CD4-positive, alpha-beta T cell (primary cell): ENCODE measurements at places on chromosomes 7 and 10.
A peak's percentile ranks its signal among the peaks of the same experiment; 100 is the strongest.

GRCh38 chr10:32376771-32377170 is 29.8 kb upstream of the EPC1 start:
- no peak for DNase-seq
- H3K27me3 ChIP-seq = no peaks in the 10 kb centered on the region
- H3K27ac ChIP-seq = peak overlapping the region; percentile 81
- H3K4me1 ChIP-seq = peaks cover 9% of the 10 kb centered on the region
- H3K4me3 ChIP-seq = peak overlapping the region; percentile 79

GRCh38 chr7:461453-462172 is 58.0 kb downstream of the PDGFA start:
- no peaks in the 10 kb centered on the region for H3K36me3 ChIP-seq
- no peak overlapping the region for H3K4me3 ChIP-seq
- H3K4me1 ChIP-seq = no peaks in the 10 kb centered on the region
- no peak overlapping the region for H3K27ac ChIP-seq
- no peak for DNase-seq
- no peaks in the 10 kb centered on the region for H3K27me3 ChIP-seq

GRCh38 chr10:28246023-28246422 is 56.8 kb downstream of the MPP7 start:
- H3K27me3 ChIP-seq = no peaks in the 10 kb centered on the region
- H3K4me1 ChIP-seq = peaks cover 3% of the 10 kb centered on the region
- no peak overlapping the region for H3K27ac ChIP-seq

GRCh38 chr10:112559349-112559748 is 112.3 kb downstream of the VTI1A start:
- DNase-seq = no peak
- H3K27me3 ChIP-seq = no peaks in the 10 kb centered on the region
- no peaks in the 10 kb centered on the region for H3K4me1 ChIP-seq
- no peak overlapping the region for H3K4me3 ChIP-seq
- no peaks in the 10 kb centered on the region for H3K36me3 ChIP-seq

GRCh38 chr7:131555552-131556052 is 826 bp downstream of the PODXL start:
- no peak for DNase-seq
- H3K4me3 ChIP-seq = peak overlapping the region; percentile 46
- no peaks in the 10 kb centered on the region for H3K36me3 ChIP-seq
- H3K4me1 ChIP-seq = peaks cover 27% of the 10 kb centered on the region

- peaks cover 13% of the 10 kb centered on the region for H3K4me1 ChIP-seq
- no peaks in the 10 kb centered on the region for H3K36me3 ChIP-seq
- no peak overlapping the region for H3K27ac ChIP-seq
- no peaks in the 10 kb centered on the region for H3K27me3 ChIP-seq
- no peak overlapping the region for H3K4me3 ChIP-seq
These were observed 2.1 kb upstream of the ADD3 start for GRCh38 chr10:110005719-110006118.

GRCh38 chr7:90430614-90431460 is 27.6 kb downstream of the CLDN12 start:
- H3K27ac ChIP-seq = no peak overlapping the region
- H3K4me3 ChIP-seq = no peak overlapping the region
- H3K36me3 ChIP-seq = no peaks in the 10 kb centered on the region
- no peaks in the 10 kb centered on the region for H3K4me1 ChIP-seq

- no peaks in the 10 kb centered on the region for H3K36me3 ChIP-seq
- no peaks in the 10 kb centered on the region for H3K4me1 ChIP-seq
- H3K27me3 ChIP-seq = peaks cover 7% of the 10 kb centered on the region
- H3K27ac ChIP-seq = no peak overlapping the region
- no peak overlapping the region for H3K4me3 ChIP-seq
- no peak for DNase-seq
These were observed 120.5 kb upstream of the IMMP2L start for GRCh38 chr7:111682588-111683340.

DNA sequence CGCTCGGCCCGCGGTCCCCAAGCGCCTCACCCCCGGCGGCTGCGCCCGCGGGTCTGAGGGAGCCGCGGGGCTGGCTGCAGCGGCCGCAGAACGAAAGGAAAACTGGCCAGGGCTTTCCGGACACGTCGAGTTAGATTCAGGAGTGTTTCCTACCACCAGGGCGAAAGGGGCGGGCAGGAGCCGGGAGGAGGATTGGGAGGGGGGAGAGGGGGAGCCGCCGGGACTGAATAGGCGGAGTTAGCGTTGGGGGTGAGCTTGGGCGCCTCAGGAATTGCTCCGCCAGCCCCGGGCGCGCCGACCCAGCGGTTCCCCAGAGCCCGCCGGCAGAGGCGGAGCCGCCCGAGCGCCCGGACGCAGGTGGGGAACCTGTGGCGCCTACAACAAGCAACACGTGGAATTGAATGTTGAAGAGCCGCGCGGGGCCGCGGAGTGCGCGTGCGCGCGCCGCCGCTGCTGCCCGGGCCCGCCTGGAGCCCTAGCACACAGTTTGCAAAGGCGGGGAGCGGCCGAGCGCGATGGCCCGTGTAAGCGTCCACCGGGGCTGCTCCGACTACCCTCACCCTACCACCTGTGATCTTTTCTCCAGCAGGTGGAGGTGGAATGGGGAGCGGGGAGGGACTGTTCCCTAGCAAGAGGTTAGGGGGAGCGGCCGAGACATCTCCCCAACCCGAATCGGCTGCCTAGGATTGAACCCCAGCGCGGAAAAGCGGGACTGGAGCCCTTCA is at the start of gene CADPS2:
Gene CADPS2, minus strand, starts transcription at position 104 of the 725 bp plus-strand sequence. CDS start 123 bp downstream, outside the sequence.
- H3K4me3 ChIP-seq = no peak within 1 kb of the TSS
- DNase-seq = no peak
- H3K36me3 ChIP-seq = no peaks in the 10 kb centered on the region
- no peaks in the 10 kb centered on the region for H3K4me1 ChIP-seq
- no peak within 1 kb of the TSS for H3K27ac ChIP-seq

DNA sequence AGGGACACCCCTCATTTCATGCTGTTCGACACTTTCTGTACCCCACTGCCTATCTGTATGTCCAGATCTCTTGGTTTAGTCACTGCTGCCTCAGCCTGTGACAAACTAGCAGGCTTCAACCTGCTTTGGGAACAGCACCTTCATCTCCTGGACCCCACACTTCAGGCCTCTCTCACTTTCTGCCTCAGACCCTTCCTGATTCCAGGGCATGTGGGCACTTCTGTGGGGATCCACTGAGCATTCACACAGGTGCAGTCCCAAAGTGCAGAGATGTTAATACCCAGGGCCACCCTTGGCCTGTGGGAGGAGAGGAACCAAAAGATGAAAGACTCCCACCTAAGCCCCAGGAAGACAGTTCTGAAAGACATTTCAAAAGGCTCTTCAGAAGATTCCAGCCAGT is 29.4 kb upstream of the C10orf71 start:
- no peak overlapping the region for H3K27ac ChIP-seq
- no peaks in the 10 kb centered on the region for H3K4me1 ChIP-seq
- DNase-seq = no peak

- H3K27ac ChIP-seq = no peak overlapping the region
- DNase-seq = no peak
- peaks cover 6% of the 10 kb centered on the region for H3K4me1 ChIP-seq
- no peaks in the 10 kb centered on the region for H3K36me3 ChIP-seq
- no peak overlapping the region for H3K4me3 ChIP-seq
These were observed 33.8 kb downstream of the PANK1 start for GRCh38 chr10:89611282-89611681.

GRCh38 chr10:12417331-12417730 is 68.0 kb downstream of the CAMK1D start:
- no peak for DNase-seq
- H3K36me3 ChIP-seq = no peaks in the 10 kb centered on the region
- no peaks in the 10 kb centered on the region for H3K27me3 ChIP-seq
- peaks cover 19% of the 10 kb centered on the region for H3K4me1 ChIP-seq

GRCh38 chr10:3500408-3500856 is 284.6 kb downstream of the KLF6 start:
- DNase-seq = no peak
- no peaks in the 10 kb centered on the region for H3K36me3 ChIP-seq
- no peaks in the 10 kb centered on the region for H3K27me3 ChIP-seq
- H3K4me1 ChIP-seq = no peaks in the 10 kb centered on the region
- no peak overlapping the region for H3K4me3 ChIP-seq

DNA sequence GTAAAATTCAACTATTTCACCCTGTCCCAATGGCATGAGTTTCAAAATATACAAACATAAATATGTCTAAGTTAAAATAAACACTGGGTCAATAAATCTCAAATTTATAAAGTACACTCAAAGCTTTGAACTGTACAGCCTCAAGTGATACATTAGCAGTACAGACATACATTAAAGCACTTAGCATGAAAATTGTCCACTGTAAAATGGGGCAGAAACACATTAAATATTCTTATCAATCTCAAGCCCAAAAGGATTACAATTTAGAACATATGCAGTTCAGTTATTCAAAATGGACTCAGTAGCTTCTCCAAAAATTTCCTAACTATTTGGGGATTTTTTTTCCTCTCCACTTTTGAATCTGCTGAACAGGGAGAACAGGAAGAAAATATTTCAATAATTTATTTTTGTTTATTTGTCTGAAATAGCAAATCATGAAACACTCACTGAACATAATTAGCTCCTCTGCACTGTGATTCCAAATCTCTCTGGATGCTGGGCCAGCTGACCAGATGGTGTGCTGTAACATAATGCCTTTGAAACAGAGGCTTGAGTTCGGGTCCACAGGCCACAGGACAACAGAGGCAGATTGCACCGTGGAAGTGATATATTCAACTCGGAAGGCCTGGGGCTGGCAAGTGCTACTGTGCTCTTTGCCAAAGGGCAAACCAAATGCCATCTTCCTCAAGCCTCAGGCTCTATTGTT is 248.9 kb upstream of the LRRN3 start:
- H3K27ac ChIP-seq = no peak overlapping the region
- no peak overlapping the region for H3K4me3 ChIP-seq
- no peak for DNase-seq
- no peaks in the 10 kb centered on the region for H3K36me3 ChIP-seq
- no peaks in the 10 kb centered on the region for H3K27me3 ChIP-seq
- H3K4me1 ChIP-seq = no peaks in the 10 kb centered on the region

DNA sequence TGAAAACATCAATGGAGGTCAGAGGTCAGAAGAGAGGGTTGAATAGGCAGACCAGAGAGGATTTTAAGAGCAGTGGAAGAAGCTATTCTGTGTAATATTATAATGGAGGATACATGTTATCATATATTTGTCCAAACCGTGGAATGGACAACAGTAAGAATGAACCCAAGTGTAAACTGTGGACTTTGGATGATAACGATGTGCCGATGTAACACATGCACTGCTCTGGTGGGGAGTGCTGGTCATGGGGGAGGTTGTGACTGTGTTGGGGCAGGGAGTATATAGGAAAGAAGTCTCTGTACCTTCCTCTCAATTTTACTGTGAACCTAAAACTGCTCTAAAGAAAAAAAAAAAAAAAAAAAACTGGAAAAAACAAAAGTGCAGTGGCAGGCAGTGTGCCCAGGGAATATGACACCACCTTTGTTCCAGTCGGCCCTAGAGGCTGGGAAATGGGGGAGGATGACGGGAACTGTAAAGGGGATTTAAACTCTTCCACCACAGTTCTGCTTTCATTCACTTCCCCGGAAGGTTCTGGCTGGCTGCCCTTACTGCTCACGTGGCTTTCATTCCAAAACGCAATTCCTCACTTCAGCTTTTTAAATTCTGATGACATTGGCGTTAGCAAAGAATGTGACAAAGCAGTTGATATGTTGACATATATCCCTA is 113.7 kb upstream of the ANKRD1 start:
- peaks cover 19% of the 10 kb centered on the region for H3K4me1 ChIP-seq
- peak overlapping the region; percentile 1 for H3K27ac ChIP-seq
- DNase-seq = no peak
- H3K4me3 ChIP-seq = no peak overlapping the region
- no peaks in the 10 kb centered on the region for H3K27me3 ChIP-seq

DNA sequence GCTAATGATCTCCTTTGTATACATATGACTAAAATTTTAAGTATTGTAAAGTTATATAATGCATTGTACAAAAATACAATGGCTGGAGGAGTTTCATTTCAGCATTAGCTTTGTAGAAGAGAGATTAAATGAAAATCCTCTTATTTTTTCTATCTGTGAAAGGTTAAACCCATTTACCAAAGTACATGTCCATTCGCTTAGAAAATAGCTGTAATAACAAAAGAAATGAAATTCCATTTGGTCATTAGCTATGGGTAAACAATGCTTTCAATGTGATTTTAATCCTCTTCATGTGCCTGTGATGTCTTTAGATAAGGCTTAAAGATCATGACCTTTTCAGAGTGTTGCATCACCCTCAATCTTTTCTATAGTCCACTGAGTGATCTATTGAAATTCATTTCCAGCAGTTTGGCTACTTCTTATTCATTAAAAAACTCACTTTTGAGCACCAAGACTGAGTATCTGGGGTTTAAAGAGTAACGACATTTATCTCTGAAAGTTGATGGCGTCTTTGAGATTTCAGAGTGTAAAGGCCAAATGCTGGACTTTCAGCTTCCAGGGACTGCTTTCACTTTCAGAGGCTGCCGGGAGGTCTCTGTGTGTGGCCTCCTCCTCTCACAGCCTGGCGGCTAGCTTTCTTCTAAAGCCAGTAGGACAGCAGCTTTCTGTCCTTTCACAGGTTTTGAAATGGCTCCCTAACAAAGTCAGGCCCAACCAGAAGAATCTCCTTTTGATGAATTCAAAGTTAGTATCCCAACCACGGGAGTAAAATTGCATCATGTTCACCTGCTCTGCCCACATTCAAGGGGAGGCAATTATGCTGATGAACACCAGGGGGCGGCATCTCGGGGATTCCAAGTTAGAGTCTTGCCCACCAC is 701.4 kb upstream of the COBL start:
- no peak overlapping the region for H3K4me3 ChIP-seq
- H3K4me1 ChIP-seq = no peaks in the 10 kb centered on the region
- H3K36me3 ChIP-seq = no peaks in the 10 kb centered on the region
- H3K27ac ChIP-seq = no peak overlapping the region
- DNase-seq = no peak

DNA sequence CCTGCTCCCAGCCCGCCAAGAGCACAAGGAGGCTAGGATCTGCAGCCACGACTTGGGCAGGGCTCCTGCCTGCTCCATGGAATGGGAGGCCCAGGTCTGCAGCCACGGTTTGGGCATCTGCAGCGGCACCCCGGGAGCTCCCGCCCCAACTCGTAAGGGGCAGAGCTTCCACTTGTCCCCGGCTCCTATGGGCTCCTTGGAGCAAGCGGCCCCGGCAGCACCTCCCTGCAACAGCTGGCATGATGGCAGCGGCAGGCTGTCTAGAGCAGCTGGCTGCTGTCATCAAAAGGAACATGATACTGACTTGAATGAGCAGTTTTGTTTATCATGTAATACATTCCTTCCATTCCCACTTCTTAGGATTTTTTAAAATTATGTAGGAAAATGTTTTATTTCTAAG is 684.0 kb upstream of the FOXK1 start:
- H3K27ac ChIP-seq = no peak overlapping the region
- no peaks in the 10 kb centered on the region for H3K4me1 ChIP-seq
- no peak for DNase-seq
- H3K4me3 ChIP-seq = no peak overlapping the region
- H3K36me3 ChIP-seq = no peaks in the 10 kb centered on the region
- no peaks in the 10 kb centered on the region for H3K27me3 ChIP-seq

DNA sequence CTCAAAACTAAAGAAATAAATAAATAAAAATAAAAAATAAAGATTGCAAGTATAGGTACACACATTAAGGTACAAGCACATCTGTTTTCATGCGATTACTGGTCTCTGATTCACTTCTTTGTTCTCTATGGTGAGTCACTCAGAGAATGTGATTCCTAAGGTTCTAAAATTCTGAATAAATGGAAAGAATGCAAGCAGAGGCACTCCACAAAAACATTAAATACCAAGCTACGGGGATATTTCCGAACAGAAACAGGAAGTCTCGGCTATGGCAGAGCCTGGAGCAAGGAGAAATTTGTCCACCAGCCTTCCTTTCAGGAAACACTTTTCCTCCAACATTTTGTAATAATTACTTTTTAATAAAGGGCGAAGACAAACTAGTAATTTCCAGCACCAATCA is 1.4 kb downstream of the VOPP1 start:
- peak overlapping the region; percentile 80 for H3K4me3 ChIP-seq
- H3K4me1 ChIP-seq = peaks cover 76% of the 10 kb centered on the region
- no peaks in the 10 kb centered on the region for H3K27me3 ChIP-seq
- peak overlapping the region; percentile 55 for H3K27ac ChIP-seq
